ENCODE measurements at places on chromosomes 5 and 9.

GRCh38 chr5:144469106-144469505 lies 298.4 kb downstream of the KCTD16 start:
- no peak for DNase-seq

- no peak for DNase-seq
These were observed 390.0 kb upstream of the IRX4 start for GRCh38 chr5:2272755-2273154.

DNA sequence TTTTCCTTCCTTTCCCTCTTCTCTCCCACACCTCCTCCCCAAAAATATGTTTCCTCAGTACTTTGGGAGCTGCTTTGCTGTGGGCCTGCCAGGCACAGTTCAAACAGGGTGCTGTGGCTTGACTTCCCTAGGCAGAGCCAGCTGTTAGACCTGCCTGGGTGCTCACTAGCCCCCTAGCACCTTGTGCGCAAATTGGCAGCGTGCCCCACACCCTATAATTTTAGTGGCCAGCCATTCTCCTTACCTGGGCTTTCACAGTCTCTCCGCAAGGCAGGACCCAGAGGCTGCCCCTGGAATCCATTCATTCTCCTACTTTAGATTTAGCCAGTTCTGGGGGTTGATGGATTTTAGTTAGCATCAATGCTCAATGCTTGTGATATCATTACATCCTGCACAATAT lies 72.3 kb downstream of the ANGPTL2 start:
- DNase-seq, result no peak

DNA sequence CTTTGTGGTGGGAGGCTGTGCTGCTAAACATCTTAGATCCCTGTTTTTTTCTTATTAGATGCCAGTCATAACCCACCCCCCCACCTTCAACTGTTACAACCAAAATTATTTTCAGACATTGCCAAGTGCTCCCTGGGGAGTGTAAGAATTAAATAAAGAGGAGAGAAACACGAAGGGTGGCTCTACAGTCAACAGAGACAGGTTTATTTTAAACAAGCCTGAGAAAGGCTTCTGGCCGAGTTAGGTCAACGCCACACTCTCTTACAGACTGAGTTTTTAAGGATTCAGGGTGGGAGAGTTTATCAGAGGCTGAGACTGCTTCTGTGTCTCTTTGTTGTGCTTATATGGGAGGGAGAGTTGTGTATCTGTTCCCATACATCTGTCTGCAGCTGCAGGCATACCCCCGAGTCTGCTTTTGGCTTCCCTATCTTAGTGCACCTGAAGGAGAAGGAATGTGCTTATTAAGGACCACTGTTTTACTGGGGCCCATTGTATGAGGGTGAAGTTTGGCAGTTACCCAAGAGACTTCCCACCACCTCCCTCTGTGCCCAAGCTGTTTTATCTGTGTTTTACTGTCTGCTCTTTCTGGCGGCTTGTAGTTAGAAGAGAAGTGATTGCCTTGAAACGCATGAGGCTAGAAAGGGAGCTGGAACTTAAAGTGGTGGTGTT lies 11.4 kb upstream of the GDA start:
- no peak for DNase-seq

GRCh38 chr9:136245219-136246150 lies at the start of gene QSOX2:
Gene QSOX2, minus strand, starts transcription at chr9:136245812. Its CDS starts 9 bp downstream, at chr9:136245803.
- peak; percentile 87 for DNase-seq

DNA sequence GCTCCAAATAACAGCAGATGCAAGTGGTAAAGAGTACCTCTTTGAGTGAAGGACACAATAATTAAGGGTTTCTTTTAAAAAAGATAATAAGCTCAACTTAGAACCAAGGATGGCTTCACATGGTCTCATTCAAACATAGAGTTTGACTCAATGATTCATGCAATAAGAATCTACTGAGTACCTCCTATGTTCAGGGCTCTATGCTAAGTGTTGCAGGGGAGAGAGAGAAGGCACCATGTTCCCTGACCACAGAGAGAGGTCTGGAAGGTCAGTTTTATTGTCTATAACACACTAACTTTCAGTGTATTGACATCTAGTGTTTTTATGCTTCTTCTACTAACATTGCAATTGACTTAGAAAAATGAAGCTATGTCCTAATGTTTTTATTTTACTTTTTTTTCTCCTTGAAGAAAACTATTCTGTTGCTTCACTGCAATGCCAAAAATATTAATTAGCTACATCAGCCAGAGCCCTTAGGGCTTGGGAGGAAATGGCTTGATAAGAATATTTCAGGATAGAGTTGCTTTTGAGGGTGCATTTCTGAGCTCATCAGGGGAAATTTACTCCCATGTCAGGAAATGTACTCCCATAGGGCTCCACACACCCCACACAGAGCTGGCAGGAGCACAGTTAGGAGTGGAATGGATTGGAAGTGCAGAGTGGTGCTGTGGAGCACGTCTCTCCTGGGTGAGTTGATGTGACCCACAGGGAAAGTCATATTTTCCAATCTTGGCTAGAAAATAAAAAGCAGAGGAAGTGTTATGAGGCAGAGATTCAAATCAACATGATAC lies 106.6 kb downstream of the PDE8B start:
- no peak for DNase-seq

GRCh38 chr5:144076521-144077083 lies 93.9 kb downstream of the YIPF5 start:
- DNase-seq, result no peak

DNA sequence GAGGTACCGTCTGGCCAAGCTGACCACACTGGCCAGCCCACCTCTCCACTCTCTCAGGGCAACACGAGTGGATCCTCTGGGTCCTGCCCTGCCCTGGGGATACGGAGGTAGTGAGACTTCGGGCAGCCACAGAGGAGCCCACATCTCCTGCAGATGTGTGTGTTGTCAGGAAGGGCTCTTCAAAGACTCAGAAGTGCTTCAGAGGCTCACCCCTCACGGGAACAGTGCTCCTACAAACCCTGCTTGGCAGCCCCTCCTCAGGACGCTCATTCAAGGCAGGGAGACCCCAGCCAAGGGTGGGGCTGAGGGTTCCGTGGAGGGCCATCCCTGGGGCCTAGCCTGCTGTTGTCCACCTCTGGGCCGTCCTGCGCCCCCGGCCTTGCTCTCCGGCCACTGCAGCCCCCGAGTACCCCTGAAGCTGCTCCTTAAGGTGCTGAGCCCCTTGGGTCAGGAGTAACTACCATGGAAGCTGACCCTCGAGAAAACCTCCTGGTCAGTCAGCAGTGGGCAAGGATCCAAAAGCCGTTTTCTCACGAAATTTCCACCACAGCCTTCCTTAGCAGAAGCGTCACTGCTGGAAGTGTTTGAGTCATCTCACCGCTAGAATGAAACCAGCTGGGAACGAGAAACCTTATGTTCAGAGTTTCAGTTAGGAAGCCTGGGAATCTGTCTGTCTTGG lies 23.2 kb upstream of the LRRC14B start:
- no peak for DNase-seq

GRCh38 chr9:95003689-95004410 lies 277.4 kb downstream of the AOPEP start:
- no peak for DNase-seq

- DNase-seq, result no peak
These were observed 118.0 kb downstream of the SPATA31D1 start for GRCh38 chr9:82106536-82106935.

DNA sequence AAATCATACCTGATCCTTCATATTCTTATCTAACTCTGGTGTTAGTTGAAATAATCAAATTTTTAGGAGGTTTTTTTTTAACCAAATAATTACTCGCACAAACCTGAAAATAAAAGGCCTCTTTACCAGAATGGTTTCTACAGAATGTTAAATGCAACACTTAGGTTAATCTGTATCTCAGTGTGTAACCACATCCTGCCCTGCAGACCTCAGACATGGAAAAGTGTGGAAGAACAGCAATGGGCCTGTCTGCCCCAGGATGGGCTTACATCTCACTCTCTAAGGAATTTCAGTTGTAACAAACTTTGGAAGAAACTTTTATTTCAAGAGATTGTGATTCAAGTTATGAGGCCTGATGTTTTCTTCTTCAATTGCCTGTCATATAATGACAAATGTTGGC lies 32.5 kb upstream of the MIER3 start:
- DNase-seq, result no peak

- DNase-seq, result no peak
These were observed 19.6 kb downstream of the BAAT start for GRCh38 chr9:101365181-101365580.

- no peak for DNase-seq
These were observed 3.3 kb downstream of the OR5C1 start for GRCh38 chr9:122791872-122792669.

DNA sequence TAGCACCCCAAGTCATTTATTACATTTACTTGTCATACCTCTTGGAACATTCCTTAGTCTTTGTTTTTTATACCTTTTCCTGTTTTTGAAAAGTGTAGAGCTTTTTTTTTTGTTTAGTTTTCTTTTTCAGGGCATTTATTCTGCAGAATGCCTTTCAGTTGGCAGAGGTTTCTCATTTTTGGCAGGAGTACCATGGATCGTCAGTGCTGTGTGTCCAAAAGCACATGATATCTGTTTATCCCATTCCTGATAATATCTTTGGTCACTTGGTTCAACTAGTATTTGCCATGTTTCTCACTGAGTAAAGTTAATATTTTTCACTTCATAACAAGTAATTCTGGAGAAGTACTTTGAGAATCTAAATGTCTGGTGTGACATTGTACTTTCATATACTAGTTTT lies 10.7 kb downstream of the OGN start:
- no peak for DNase-seq

DNA sequence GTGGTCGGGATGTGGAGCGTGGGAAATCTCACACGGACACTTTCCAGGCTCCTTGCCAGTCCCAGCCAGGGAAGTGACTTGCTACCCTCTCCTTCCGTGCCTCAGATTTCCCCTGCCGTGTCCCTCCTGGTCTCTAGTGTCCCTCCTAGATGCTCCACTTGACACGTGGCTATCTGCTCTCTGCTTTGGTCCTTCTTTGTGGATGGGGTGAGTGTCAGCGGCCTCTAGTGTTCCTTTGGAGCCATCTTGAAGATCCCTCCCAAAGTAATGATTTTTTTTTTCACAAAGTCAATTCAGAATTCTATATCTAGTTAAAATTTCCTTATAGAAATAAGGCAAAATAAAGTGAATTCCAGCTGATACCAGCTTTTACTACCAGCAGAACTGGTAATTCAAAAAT lies 117.7 kb downstream of the MRPL36 start:
- no peak for DNase-seq

GRCh38 chr5:8239646-8240045 lies 370.7 kb downstream of the MTRR start:
- no peak for DNase-seq

- DNase-seq, result no peak
These were observed 252.2 kb downstream of the SYK start for GRCh38 chr9:91053824-91054223.

DNA sequence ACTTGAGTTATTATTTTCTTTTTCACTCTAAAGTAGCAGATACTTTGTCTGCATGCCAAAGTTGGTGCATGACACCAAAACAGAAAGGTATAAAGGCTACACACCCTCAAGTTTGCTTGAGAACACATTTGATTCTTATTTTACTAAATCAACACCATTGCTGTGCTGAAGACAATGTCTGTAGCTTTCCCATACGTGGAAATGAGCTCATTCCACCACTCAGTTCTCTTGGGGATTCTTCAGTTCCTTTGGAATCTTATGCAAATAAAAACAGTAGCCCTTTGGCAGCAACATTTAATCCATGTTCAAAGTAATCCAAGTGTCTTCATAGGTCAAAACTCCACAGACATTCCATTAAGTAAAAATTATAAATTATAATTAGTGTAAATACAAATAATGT lies 264.9 kb downstream of the TLE1 start:
- no peak for DNase-seq

DNA sequence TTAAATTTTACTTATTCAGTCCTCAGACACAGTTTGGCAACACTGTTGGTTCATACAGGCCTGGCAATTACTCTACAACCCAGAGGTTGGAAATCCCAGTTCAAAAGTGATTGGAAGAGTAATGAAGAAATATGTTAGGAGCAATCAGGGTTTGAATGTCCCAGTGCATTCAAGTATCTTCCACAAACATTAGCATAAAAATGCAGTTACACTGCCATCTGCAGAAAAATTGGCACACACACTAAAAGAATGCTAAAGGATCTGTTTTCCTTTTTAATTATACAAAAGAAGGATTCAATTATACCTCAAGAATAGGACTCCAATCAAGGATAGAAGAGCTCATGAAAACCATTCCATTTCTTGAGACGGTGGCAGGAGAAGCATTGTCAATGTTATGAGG lies 130.2 kb downstream of the DNAH5 start:
- DNase-seq, result no peak

GRCh38 chr9:16811987-16812685 lies 58.3 kb downstream of the BNC2 start:
- DNase-seq, result no peak

DNA sequence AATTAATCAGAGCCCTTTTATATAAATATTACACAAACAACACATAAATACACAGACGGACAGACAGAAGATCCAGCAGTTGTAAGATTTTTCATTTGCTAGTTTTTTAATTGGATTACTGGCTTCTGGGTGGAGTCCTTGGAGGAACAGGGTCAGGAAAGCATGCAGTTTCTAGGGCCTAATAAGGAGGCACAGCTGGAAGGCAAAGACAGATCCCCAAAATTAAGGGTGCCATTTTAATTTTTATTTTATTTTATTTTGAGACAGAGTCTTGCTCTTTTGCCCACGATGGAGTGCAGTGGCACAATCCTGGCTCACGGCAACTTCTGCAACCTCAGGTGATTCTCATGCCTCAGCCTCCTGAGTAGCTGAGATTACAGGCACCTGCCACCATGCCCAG lies 49.5 kb downstream of the PTGS1 start:
- DNase-seq, result no peak

- no peak for DNase-seq
These were observed 343.2 kb downstream of the ZNF608 start for GRCh38 chr5:124403281-124403680.

DNA sequence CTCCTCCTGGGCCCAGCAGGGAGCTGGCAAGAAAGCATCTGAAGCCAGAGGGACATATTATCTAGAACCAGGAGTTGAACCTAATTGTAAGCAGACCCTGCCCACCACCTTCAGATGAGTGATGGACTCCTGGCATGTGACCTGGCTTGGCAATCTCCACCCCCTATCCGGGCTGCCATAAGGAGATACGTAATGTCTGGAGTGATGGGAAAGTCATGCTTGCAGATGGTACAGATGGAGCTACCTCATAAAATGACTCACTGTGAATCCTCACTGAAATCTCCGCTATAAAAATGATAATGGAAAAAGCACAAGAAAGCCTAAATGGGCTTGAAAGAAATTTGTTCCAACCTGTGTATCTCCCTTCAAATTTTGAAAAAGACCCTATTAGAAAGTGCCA lies 157.5 kb downstream of the DMRT2 start:
- no peak for DNase-seq

- no peak for DNase-seq
These were observed 25.2 kb downstream of the ZNF608 start for GRCh38 chr5:124721229-124721735.

GRCh38 chr5:96896276-96896675 lies 20.0 kb downstream of the ERAP2 start:
- peak; percentile 67 for DNase-seq

DNA sequence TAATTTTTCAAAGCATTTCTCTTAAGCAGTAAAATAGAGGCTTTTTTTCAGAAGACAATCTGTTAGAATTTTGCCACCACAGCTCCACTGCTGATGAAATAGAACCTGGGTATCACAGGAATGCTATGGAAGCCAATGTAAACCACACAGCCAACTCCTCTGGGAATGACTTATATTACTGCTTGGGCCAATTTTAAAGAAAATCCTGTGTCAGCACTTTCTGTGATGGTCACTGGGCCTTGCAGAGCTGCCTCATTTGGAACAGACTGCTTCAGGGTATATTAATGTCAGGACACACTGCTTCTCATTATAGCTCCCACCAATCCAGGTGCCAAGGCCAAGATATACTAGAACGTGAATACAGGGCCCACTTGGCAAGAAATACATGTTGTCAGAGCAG lies 144.1 kb upstream of the ACTBL2 start:
- DNase-seq, result no peak

Measured in CD4-positive, alpha-beta T cell treated with Interleukin-12 subunit alpha and Interleukin-12 subunit beta, for 1 hour (primary cell).